ENCODE measurements at places on chromosomes 1 and 21.

DNA sequence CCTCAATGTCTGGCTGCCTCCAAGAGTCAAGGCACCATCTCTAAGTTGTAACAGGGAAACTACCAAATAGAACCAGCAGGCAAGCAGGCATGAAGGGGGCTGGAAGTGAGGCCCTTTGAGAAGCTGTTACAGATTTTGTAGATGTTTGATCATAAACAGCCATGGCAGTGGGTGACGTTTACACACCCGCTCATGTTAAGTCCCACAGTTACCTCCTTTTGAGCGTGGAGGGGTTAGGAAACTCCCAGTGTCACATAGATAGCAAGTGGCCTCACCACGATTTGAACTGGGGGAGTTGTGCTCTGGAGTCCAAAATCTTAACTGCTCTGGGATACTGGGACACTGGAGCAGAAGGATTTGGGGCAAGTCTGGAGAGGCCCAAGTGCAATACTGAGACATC lies 192.4 kb downstream of the HIVEP3 start:
- no peak for DNase-seq

DNA sequence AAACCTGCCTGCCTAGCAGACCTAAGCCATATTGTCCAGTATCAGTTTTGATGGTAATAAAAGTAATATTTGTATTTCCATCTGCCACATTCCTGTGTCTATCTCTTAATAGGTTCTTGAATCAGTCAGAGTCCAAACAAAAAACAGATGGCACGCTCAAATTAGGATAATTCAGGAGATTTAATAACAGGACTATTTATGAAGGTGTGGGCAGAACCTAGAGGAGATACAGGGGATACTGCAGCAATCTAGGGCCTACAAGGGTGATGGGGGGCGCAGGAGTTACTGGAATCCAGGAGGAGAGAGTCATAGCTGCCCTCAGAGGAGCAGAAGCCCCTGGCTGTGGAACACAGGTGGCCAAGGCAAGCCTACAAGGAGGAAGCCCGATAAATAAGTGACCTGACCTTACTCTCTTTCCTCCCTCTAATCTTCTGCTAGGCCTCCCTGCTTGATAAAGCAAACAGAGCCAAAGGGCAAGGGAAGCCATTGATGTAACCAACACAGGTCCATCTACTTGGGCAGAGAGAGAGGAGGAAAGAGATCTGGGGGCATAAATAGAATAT lies 11.9 kb upstream of the HYI start:
- DNase-seq: no peak

DNA sequence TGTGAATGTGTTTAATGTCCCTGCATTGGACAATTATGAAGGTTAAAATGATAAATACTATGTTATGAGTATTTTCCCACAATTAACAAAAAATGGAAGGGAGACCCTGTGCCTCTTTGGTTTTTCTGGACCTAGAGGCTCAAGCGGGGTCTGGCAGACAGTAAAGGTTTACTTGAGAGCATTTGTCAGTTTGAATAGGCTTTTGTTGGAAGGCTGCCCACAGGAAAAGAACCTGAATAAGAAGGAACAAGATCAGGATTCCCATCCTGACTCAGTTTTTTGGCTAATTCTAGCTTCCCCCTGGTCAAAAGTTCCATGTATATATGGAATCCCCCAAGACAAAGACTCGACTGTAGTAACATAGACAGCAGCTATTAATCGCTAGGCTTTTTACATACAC lies 150.9 kb upstream of the JUN start:
- no peak for DNase-seq

DNA sequence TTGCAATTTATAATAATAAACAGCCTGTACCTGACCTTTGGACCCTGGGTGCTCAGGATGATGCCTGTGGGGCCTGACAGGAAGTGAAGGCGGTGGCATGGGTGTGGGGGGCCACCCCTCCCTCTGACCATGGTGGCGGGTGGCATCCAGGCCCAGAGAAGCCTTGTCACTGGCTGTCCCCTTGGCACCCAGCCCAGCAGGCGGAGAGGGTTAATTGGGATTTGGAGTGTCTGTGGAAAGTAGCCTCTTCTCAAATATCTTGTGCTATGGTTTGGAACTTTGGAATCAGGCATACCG lies 20.5 kb downstream of the SOX13 start:
- DNase-seq: no peak

DNA sequence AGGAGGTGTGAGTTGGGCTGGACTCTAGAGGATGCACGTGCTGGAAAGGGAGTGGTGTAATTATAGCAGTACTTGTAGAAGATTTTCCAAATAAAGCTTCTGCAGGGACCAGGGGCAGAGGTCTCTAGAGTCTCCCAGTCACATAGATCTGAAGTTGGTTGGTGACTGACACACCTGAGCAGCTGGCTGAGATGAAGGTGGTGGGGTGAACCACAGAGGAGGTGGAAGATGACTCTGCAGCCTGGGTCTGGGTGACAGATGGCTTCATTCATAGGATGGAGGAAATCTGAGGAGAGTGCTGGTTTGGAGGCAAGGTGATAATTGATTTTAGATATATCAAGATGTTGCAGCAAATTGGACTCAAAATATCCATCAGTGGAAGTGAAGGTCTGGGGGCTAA lies 178.9 kb upstream of the IVNS1ABP start:
- DNase-seq: no peak

DNA sequence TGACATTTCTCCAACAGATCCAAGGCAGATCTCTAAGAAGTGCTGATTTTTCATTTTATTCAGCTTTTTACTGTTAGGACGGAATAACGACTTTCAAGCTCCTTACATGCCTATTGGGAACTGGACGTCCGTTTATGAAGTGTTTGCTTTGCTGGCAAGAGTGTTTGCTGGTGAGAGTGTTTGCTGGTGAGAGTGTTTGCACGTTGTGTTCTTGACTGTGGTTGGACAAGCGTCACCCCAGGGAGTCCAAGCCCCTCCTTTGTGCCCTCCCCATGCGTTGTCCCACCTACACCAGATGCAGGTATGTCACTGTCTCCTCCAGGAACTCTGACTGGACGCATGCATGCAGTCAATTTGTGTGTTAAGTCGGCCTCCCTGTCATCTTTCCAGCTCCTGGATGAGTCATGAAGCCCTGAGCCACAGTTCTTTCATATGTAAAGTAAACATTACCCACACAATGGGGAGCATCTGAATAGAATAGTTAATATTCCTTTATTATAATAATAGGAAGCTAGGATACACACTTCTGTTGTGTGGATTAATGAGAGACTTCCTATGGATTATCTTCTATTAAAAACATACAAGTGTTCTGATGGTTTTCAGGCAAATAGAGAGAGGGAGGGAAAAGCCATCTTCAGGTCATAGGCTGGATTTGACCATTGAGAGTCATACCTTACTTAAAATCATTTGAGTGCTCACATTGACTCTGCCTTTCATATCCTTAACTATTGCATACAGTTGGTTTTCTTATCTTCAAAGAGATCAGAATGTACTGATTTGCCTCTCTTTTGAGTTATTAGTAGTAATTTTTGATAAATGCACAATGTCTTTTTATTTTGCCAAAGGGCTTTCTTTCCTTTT lies 119.2 kb downstream of the GALNT2 start:
- DNase-seq: no peak

- no peak for DNase-seq
Measured at GRCh38 chr1:151510020-151510405, 1.2 kb upstream of the CGN start.

GRCh38 chr21:19130379-19131028 lies 726.9 kb upstream of the TMPRSS15 start:
- DNase-seq: no peak

DNA sequence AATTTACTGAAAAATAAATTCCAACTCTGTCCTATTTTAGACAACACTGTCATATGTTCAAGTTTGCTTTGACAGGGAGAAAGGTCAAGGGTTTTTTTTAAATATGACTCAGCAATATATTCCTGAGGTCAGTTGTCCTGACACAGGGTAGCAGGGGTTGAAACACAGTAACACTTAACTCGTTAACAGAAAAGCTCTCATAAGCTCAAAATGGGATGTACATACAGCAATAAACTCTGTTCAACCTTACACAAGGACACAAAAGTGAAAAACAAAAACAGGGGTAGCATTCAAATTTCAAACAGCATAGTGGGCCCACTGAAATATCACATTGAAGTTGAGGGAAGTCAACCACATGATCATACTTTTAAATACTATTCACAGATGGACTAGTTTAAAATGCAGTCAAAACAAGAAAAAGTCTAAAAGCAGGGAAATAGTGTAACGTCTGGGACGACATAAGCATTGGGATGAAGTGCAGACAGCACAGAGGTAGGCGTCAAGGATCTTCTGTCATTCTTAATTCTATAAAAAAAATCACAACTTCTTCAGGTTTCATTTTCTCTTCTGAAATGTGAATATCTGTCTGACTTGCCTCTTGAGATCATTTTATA lies 89.9 kb downstream of the SLC44A5 start:
- no peak for DNase-seq

GRCh38 chr1:117076648-117077047 lies 16.5 kb downstream of the TTF2 start:
- DNase-seq: no peak

- no peak for DNase-seq
Measured at GRCh38 chr1:236748268-236748870, 46.7 kb upstream of the MTR start.

DNA sequence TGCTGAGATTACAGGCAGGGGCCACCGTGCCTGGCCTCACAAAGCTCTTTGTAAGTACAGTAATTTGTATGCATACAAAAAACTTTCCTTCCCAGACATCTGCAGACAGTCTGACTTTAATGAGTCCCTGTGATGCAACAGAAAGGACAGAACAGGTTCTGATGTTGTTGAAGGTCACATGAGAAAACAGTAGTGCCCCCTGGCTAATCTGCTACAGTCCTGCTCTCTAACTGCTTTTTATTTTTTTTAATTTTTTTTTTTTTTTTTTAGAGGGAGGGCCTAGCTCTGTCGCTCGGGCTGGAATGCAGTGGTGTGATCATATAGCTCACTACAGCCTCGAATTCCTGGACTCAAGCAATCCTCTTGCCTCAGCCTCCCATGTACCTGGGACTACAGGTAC lies 36.7 kb downstream of the ACBD3 start:
- DNase-seq: no peak

DNA sequence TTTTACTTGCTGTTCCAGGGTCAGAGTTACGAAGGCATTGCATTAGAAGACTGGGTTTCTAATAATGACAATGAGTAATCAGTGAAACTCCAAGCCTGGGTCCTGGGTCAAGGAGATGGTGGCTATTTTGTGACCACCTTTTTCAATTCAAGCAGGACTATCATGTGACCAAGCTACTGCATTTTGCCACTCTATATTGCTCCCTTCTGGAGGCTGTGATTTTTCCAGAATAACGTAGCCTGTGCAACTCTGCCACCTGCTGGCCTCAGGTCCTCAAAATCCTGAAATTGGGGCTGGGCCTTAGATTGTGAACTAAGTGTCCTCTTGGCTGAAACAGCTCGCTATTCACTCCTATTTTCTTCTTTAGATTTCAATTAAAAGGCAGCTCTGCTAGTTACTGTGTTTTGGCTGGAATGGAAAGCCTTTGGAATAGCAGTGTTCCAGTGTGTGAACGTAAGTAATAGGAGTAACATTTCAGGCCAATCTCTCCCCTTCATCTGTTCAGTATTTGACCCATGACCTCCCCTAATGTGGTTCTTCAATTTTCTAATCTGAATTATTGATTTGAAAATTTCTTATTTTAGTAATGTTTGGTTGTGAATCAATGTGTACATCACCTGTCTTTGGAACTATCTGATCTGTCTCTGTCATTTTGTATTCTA lies 52.9 kb upstream of the CD46 start:
- DNase-seq: peak; percentile 13

DNA sequence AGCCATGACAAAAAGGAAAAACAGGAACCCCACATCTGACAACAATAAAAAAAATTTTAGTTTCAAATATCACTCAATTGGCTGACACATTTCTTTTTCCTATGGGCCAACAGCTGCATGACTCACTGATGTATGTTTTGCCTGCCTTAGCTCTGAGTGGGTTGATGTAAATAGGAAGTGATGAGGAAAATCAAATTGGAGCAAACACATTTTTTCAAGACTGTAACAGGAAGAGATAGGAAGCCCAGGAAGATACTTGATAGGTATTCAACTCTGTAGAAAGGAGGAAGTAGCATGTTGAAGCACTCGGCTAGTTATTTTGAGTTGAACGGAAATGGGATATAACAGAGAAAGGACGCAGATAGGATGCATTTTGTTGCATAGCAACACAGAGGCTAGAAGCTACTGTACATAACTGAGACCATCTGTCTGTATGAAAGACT lies 168.0 kb upstream of the NR5A2 start:
- DNase-seq: no peak

GRCh38 chr1:17239420-17239819 lies 9.5 kb upstream of the PADI3 start:
- DNase-seq: no peak

GRCh38 chr1:31848381-31848897 lies 32.6 kb upstream of the SPOCD1 start:
- DNase-seq: peak; percentile 19

DNA sequence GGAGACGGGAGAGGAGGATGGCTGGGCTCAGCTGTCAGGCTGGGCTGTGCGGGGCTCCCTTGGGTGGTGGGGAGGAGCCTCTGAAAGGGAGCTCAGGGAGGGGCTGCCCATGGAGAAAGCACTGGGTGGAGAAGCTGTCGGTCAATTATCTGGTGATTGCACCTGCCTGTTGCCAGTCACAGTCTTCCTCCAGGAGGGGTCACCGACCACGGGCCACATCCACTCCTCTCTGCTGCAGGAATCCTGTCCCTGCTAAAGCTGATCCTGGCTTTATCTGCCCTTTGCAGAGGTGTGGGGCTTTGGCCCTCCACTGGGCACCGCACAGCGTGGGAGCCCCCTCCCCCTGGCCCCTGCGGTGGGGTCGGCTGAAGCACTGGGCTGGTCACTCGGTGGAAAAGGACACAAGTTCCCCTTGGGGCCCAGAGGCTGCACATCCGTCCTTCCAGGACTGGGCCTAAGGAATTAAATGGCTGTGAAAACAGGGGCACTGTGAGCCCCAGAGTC lies 21.8 kb upstream of the COL18A1 start:
- no peak for DNase-seq

- DNase-seq: no peak
Measured at GRCh38 chr21:31886915-31887314, 14.1 kb downstream of the HUNK start.

GRCh38 chr1:109248797-109249629 lies at the start of gene CELSR2:
TSS of gene CELSR2 (plus strand) at chr1:109249539. CDS start at chr1:109250080, 541 bp downstream.
- peak; percentile 33 for DNase-seq

- DNase-seq: no peak
Measured at GRCh38 chr1:46302641-46303037, 777 bp downstream of the LRRC41 start.

DNA sequence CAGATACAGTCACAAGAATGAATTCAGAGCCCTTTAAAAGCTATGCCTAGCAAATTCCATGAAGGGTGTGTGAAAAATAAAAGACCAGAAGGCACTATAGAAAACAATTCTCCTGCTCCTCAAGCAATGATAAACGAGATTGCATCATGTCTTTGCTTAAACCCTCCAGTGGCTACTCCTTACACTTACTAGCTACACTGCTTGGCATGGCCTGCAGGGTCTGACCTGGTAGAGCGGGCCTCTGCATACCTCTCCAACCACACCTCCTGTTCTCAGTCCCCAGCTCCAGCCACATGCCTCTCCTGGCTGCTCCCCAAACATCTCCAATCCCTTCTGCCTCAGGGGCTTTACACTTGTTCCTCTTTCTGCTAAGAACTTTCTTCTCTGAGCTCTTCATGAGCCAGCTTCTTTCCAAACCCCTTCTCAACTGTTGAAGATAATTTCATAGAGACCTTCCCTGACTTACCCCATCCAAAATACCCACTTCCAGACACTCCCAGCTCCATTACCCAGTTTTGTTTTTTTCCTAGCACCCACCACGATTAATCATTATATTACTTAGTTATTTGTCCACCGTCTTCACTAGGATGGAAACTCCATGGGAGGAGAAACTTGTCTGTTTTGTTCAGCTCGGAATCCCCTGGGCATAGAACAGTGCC lies 11.2 kb upstream of the CREG1 start:
- DNase-seq: no peak

All from stimulated activated CD8-positive, alpha-beta memory T cell treated with anti-CD3 and anti-CD28 coated beads, Interleukin-4, amount 100 ng/mL, for 24 hours (primary cell).